ENCODE measurements at places on chromosomes 2 and 18. TPM values are rescaled to one million over a fixed set of nuclear protein-coding genes. Genes with fewer than 3 reads are reported as not detected.
A peak's percentile ranks its signal among the peaks of the same experiment; 100 is the strongest.

KDSR gene
- total RNA-seq, result 13.0 TPM

HRH4 gene
- total RNA-seq, result not detected

DNA sequence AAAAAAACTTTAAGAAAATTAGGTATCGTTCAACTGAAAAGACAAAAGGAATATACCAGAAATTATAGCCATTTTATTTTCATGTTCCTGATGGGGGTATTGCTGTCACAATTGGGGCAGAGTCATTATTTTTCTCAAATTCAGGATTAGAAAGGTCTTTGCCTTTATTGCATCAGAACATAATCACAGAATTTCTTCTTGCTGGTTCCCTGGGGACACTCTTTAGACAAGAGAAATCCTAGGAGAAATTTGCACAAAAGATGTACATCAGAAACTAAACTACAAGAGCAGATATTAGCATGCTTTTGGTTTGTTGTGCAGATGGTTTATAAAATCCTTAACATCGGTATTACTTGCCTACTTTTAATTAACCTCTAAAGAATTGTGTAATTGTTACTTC is 103.2 kb downstream of the NCOA1 start:
- DNase-seq, result no peak

FEV gene
- total RNA-seq, result not detected

DNA sequence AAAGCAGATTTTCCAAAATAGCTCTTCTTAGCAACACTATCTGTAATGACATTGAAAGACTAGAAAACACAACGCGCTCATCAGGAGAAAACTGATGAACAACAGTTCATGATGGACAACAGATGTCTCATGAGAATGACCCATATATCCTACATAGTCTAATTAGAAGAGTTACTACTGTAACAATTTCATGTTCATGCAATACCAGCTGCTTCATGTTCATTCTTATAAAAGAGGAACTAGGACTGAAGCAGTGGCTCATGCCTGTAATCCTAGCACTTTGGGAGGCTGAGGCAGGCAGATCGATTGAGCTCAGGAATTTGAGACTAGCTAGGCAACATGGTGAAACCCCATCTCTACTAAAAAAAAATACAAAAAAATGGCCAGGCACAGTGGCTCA is 22.7 kb downstream of the TRAPPC8 start:
- no peak for DNase-seq

HOXD8 gene
- total RNA-seq, result 22.0 TPM

TMEM247 gene
- total RNA-seq, result not detected

REG1B gene
- total RNA-seq, result not detected

DNA sequence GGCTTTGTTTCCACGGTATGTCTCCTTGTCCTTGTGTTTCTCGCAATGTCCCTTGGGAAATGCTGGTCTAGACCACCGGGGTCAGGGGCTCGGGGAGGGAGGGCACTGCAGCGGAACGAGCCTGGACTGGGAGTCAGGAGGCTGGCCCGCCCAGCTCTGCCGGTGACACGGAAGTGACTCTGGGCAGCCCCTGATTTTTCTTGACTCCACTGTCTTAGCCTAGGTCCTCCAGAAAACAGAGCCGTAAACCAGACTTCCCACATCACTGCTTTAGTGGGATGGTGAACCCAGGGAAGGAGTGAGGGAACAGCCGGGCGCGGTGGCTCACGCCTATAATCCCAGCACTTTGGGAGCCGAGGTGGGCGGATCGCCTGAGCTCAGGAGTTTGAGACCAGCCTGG is 144.2 kb downstream of the ASB1 start:
- no peak for DNase-seq

DNA sequence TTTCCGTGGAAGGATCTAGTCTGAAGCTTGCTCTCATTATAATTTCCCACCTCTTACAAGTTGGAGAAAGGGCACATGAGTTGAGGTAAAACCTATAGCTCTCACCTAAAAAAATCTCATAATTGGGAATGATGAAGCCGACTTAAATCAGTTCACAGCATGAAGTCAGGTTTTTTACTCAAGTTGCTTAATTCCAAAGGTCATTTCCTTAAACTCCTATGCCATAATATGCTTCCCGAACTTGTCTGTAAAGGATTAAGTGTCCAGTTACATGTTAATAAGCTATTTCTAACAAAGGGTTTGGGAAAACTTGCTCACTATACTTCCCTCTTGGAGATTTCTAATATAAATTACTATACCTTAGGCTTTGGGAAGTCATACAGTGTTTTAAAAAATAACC is 481.2 kb downstream of the NUP35 start:
- no peak for DNase-seq

- no peak for DNase-seq
Measured at GRCh38 chr2:204110338-204110741, 173.8 kb downstream of the ICOS start.

DNA sequence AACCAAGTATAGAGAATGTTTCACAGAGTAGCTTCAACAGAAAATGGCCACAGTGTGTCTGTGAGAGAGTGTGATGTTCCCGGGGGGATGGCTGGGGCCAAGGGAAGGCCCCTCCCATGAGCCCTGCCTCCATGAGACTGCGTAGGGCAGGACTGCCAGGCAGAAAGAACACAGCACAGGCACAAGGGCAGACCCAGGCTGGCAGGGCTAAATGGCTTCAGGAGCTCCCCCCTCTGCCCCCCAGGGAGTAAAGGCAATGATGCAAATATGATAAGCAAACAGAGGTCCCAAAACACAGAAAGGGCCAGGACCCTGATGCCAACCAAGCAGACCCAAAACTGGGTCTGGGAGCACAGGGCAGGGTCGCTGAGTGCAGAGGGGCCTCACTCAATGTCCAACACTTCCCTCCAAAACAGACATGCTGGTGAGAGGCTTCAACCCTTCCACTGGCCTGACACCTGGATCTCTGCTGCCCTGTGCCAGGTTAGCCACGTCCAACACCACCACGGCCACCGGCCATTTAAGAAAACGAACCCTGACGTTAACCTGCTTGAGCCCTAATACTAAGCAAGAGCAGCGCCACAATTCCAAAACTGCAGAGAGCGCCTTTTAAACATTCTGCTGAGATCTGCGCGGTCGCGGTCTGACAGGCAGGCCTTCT is 90.3 kb downstream of the HDAC4 start:
- DNase-seq, result no peak

CLEC4F gene
- total RNA-seq, result not detected

SLC8A1 gene
- total RNA-seq, result 9.6 TPM

IKZF2 gene
- 0.14 TPM for total RNA-seq

DNA sequence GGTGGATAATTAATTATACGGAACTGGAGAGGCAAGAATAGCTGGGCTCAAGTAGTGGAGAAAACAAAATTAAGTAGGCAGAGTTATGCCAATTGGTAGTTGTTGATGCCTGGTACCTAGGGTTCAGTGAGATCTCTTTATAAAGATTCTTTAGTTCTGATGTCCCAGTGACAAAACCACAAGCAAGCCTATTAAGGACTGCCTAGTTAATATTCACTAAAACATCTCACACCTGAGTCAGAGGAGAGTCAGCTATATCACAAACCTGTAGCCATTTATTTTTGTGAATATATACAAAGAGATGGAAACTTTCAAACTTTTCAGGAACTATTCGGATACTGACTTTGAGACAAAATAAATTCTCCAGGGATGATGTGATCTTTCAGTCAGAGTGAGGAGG is 213.9 kb upstream of the CYP26B1 start:
- DNase-seq, result peak; percentile 14

- no peak for DNase-seq
Measured at GRCh38 chr18:73690222-73690621, 457.4 kb downstream of the FBXO15 start.

- no peak for DNase-seq
Measured at GRCh38 chr2:229779650-229780049, 65.3 kb upstream of the DNER start.

- no peak for DNase-seq
Measured at GRCh38 chr2:62467475-62468321, 38.3 kb downstream of the TMEM17 start.

GNLY gene
- total RNA-seq, result not detected

- DNase-seq, result peak; percentile 8
Measured at GRCh38 chr18:12076424-12077140, 17.1 kb upstream of the ANKRD62 start.

DNA sequence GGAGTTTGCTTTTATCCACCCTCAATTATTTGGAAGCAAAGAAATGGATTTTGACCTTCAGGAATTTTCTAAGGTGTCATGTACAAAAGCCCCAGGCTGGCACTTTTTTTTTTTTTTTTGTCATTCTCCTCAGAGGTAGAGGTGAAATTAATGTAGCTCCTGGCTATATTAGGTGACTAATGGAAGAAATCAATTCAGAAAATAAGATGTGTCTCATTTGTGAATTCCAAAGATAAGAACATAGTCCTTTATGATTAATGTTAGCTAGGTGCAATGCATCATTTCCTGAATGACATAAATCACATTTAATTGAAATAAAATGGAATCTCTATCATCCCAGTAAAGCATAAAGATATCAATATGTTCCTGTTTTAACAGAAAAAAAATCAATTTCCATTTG is 477.6 kb downstream of the FBXO15 start:
- DNase-seq, result no peak

THSD7B gene
- not detected for total RNA-seq

DNA sequence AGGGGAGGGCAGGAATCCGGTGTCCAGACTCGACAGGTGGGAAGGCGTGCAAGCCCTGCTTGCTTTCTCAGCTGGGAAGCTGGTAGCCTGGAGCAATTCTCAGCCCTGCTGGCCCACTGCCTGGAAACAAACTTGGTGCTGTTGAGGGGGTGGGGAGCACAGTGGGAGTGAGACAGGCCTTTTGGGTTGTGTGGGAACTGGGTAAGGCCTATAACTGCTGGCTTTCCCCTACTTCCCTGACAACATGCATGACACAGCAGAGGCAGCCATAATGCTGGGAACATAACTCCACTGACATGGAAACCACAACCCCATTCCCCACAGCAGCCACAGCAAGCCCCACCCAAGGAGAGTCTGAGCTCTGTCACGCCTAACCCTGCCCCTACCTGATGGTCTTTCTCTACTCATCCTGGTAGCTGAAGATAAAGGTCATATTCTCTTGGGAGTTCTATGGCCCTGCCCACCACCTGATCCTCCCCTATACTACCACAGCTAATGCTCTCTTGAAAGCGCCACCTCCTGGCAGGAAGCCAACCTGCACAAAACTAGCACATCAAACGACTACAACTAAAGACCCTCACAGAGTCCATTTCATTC is 122.9 kb upstream of the ACVR1C start:
- DNase-seq, result peak; percentile 16

ASNSD1 gene
- total RNA-seq, result 39.5 TPM

DNA sequence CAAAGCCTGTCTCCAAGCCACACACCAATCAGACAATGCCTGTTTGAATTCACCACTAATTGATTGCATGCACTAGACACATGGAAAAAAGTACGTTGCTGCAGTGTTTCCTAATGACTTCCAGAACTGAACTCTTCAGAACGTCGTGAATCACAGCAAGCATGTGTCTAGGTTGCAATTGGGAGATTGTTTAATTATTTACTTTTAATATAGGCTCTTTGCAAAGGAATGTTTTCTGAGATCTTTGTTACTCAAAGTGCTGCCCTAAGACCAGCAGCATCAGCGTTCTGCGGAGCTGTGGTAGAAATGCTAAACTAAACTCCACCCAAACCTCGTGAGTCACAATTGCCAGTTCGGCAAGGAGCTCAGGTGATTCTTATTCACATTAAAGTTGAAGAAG is 52.7 kb upstream of the CCDC68 start:
- peak; percentile 71 for DNase-seq

DNA sequence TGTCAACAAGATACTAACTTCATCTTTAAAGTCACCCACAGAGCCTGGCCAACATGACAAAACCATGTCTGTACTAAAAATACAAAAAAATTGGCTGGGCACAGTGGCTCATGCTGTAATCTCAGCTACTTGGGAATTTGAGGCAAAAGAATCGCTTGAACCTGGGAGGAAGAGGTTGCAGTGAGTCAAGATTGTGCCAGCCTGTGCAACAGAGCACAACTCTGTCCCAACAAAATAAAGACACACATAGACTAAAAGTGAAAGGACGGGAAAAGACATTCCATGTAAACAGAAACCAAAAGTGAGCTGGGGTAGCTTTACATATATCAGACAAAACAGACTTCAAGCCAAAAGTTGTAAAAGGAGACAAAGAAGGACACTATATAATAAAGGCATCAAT is 34.8 kb downstream of the USP34 start:
- DNase-seq, result no peak

GRCh38 chr18:70454704-70455322 is 166.0 kb downstream of the SOCS6 start:
- peak; percentile 20 for DNase-seq

C1QL2 gene
- total RNA-seq, result not detected

- DNase-seq, result no peak
Measured at GRCh38 chr18:44179693-44180092, 501.0 kb upstream of the SETBP1 start.

POTEI gene
- total RNA-seq, result not detected

DNA sequence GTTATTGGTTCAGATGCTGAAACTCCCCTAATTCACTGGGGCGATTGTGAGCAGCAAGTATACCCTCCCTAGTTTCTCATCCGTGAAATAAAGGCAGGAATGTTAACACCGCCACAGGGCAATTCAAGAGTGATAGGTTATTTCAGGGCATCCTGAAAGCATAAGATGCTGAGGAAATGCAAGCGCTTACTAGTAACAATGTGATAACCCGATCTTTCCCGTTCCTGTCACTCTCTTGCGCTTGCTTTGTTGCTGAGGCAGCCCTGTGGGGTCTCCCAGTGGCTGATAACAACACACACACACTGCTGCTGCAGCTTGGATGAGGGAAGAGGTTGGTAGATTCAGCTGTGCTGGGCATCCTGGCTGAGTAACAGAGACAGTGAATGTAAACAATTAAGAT is 259.3 kb downstream of the AGPS start:
- DNase-seq, result no peak

DNA sequence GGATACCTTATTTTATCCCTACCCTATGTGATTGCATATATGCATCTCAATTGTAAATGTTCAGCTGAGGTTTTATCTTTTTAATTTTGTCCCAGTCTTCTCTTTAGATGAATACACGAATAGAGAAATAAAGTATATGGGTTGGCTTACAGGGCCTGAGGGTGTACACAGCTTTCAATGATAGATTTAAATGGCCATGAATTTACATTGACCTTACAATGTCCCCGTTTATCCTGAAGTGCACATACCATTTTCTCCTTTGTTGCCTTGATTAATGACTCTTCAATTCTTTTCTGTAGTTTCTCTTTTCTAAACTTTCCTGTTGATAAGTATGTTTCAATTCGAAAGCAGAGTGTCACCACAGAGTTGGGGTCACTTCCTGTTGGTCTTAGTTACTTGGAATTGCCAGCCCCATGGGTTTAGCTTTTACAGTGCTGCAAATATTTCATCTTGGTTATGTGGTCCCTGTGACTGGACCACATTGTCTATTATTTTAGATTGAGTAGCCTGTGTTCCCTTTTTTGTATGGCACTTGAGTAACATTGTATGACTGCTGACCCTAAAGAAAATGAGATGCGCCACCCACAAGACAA is 1616.3 kb upstream of the ACVR2A start:
- DNase-seq, result no peak
